ENCODE measurements at places on chromosomes 11 and 22.

DNA sequence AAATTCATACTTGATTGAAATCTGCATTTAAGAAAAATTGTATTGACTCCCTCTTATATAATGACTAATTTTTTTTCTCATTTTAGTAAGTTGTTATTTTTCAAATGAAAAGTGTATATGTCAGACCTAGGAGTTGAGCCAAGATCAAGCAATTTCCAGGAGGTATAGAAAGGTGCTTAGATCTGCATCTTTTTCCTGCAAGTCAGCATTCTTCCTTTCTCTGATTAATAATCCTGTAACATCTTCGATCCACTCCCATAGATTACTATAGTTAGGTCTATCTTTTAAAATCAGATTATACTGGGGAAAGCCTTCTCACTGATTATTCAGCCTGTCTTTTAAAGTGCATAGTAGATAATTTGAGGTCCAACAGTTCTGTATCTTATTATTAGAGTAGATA is 12.7 kb downstream of the HOATZ start:
- DNase-seq: no peak

DNA sequence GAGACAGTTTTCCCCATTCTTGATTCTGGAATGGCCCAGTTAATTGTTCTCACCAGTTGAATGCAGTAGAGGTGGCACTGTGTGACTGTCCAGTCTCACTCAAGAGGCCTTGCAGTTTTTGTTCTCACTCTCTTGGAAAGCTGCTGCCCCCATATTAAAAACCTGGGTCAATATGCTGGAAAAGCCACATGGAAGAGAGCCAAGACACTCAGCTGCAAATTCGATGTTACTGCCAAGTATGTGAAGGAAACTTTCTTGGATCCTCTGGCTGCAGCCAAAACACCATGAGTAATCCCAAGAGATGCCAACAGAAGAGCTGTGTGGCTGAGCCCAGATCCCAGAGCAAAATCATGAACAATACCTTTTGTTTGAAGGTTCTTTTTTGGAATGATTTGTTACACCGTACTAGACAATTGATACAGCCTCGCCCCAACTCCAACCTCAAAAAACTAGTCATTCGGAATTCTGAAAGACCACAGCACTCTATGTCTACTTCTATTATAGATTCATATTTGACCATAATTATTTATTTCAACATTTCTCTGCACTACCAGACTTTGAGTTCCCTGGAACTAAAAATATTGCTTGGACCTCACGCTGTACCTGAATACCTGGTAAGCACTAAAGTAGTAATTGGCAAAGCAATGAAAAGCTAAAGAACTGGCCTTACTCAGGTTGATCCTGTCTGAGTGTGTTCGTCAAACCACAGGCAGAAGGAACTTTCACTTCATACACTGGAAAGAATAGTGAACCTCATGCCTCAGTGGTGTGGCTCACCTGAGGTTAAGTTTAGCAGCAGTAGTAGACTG is 378.8 kb downstream of the ETS1 start:
- DNase-seq: no peak

GRCh38 chr22:24444251-24444650 is 16.9 kb downstream of the ADORA2A start:
- DNase-seq: no peak

DNA sequence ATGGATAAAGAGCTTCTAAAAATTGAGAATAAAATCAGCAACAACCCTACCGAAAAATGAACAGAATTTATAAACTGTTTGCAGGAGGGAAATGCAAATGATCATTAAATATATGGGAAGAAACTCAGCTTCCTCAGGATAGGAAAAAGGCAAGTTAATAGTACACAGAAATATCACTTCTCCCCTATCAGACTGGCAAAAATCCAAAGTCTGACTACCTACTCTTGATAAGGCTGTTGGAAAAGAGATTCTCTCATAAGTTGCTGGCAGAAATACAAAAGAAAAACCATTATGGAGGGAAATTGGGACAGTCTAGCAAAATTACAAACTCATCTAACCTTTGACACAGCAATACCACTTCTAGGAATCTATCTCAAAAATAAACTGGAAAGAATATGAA is 100.9 kb upstream of the LDLRAD3 start:
- DNase-seq: no peak

DNA sequence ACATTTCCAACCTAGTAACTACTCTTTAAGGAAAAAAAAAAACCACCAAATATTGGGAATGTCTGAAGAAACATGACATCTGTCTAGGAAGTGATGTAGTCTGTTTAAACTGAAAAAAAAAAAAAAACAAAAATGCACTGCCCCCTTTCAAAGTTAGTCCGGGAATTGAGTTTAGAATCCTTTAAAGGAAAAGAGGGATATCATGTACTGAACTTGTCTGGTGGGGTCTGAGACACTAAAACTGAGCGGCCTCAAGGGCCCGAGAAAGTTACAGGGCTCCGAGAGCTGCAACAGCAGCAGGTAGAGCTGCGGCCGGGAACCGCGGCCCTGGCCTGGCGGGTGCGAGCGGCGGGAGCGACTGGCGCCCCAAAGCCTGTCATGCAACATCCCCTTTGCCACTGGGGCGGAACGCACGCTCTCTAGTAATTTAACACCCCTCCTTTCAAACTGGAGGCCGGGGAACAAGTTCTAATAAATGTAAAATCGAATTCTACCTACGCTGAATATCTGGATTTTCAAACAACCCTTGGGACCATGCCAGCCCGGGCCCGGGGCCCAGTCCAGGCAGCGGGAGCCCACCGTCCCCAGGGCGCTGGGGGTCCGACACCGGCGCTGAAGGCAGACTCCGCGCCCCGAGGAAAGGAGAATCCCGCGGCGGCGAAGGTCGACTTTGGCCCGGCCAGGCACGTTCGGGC is 736 bp downstream of the RDX start:
- peak; percentile 43 for DNase-seq

GRCh38 chr11:74449369-74449931 is 17.9 kb downstream of the KCNE3 start:
- DNase-seq: no peak

DNA sequence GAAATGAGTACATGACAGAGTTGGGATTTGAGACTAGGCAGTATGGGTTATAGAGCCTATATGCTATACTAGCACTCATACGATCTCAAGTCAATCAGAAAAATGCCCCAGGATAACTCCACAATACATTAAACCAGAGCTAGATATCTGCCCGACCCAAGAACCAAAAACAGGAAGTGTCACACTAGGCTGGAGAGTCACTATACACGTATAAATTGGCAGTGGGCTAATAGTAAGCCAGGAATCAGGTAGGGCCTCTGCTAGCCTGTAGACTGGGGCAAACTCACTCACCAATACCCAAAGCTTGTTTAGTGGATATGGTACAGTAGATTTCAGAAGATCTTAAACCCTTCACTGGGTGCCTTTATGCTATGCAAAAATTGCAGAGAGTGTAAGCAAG is 16.2 kb upstream of the EIF4G2 start:
- DNase-seq: no peak

GRCh38 chr11:80054582-80055165 is 613.8 kb upstream of the TENM4 start:
- no peak for DNase-seq

- no peak for DNase-seq
Measured at GRCh38 chr11:45042560-45042959, 91.9 kb upstream of the TP53I11 start.

GRCh38 chr11:63246045-63246444 is 2.6 kb upstream of the SLC22A25 start:
- no peak for DNase-seq

- no peak for DNase-seq
Measured at GRCh38 chr11:23226331-23227077, 366.2 kb upstream of the CCDC179 start.

GRCh38 chr22:46970411-46971098 is 208.1 kb downstream of the TBC1D22A start:
- no peak for DNase-seq

GRCh38 chr11:123054301-123055065 is 7.5 kb downstream of the HSPA8 start:
- no peak for DNase-seq

DNA sequence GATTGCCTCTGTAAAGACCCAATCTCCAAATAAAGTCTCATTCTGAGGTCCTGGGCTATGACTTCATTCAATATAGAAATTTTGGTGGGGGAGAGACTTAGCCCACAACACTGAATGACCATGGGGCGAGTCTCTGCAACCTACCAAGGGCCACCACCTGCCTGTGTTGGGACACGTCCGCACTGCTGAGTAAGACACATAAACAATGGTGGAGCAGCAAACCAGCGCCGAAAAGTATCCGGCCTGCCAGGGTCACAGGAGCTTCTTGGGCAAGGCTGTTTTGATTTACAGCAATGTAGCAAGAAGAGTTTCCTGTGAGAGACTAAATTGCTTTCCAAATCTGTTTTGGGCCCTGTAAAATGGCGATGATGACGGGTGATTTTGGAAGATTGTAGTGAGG is 122.3 kb downstream of the SHANK2 start:
- DNase-seq: no peak

DNA sequence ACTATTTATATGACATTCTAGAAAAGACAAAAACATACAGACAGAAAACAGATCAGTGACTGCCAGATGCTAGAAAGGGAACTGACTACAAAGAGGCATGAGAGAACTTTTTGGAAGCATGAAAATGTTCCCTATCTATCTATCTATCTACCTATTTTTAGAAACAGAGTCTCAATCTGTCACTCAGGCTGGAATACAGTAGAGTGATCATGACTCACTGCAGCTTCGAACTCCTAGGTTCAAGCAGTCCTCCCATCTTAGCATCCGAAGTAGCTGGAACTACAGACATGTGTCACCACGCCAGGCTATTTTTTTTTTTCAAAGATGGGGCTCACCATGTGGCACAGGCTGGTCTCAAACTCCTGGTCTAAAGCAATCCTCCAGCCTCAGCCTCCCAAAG is 6.9 kb downstream of the SBF2 start:
- DNase-seq: no peak

- no peak for DNase-seq
Measured at GRCh38 chr22:24938741-24939341, 7.7 kb downstream of the LHFPL7 start.

DNA sequence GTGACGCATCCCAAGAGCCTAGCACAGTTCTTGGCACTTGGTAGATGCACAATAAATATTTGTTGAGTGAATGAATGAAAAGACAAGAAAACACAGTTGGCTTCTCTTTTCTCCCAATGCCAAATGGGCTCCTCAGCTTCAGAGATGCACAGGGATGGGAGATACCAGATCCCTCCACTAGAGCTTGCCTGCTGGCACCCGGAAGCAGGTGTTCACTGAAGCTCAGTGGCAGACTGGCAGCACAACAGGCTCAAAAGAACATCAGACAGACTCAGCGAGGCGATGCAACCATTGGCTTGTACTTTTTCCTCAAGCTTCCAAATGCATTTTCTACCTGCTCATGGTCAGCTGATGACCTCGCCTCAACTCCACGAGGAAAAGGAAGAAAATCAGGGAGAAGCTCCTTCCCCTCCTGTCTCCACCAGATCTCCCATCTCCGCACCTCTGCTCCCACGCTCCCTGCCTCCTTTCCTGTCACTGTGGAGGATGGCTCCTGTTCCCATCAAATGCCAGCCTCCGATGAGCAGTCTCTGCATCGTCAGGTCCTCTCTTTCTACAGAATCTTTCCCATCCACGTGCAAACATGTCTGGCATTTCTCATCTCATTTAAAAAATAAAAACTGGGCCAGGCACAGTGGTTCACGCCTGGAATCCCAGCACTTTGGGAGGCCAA is 5.8 kb downstream of the RAPSN start:
- DNase-seq: no peak

- no peak for DNase-seq
Measured at GRCh38 chr11:47156333-47156732, 20.3 kb downstream of the ARFGAP2 start.

GRCh38 chr11:45543808-45544422 is 121.5 kb downstream of the CHST1 start:
- no peak for DNase-seq

DNA sequence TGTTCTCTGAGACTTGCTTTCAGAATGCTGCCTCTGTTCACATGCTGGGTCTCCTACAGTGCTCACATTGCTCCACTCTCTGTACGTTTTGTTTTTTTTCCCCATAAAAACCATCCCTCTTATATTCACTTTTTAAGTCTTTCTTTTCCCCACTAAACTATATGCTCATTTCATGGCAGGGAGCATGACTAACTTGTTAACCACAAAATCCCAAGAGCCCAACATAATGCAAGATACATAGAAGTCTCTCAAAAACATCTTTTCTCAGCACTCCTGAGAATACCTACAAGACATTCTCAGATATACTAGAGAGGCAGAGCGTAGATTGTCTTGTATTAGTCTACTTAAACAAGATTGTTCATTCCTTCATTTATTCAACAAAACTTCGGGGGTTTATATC is 73.3 kb downstream of the FAM76B start:
- DNase-seq: no peak

- no peak for DNase-seq
Measured at GRCh38 chr22:50014655-50015401, 2.3 kb upstream of the IL17REL start.

- DNase-seq: peak; percentile 75
Measured at GRCh38 chr11:65575568-65576231, at the start of gene EHBP1L1. Gene EHBP1L1, plus strand, starts transcription at chr11:65576053. Its CDS starts 250 bp downstream, at chr11:65576303.

- no peak for DNase-seq
Measured at GRCh38 chr11:119863851-119864601, 135.0 kb upstream of the NECTIN1 start.

Measured in NK-92 treated with Interleukin-12 subunit alpha and Interleukin-12 subunit beta, amount 100 ng/mL, for 24 hours (cell line).